Smooth muscle cell of the umbilical artery (primary cell): ENCODE measurements at places on chromosomes 12 and 14. TPM values are rescaled to one million over a fixed set of nuclear protein-coding genes. Genes with fewer than 3 reads are reported as not detected.

C1RL gene
- total RNA-seq = 17.3 and 21.4 TPM in 2 replicates

C14orf132 gene
- 12.2 and 16.1 TPM in 2 replicates for total RNA-seq

CCDC88C gene
- total RNA-seq = 0.59 and 2.6 TPM in 2 replicates

KRT85 gene
- not detected in 2 replicates for total RNA-seq

CD163L1 gene
- total RNA-seq = under 0.01 and 0.46 TPM in 2 replicates

RD3L gene
- not detected in 2 replicates for total RNA-seq

CCDC77 gene
- total RNA-seq = 4.5 and 9.2 TPM in 2 replicates

RNASE7 gene
- not detected in 2 replicates for total RNA-seq

NKX2-8 gene
- not detected in 2 replicates for total RNA-seq

VDR gene
- 8.5 and 12.2 TPM in 2 replicates for total RNA-seq
